ENCODE measurements at places on chromosomes 4 and X.

GRCh38 chr4:164948975-164949374 lies 28.5 kb downstream of the TRIM61 start:
- DNase-seq: no peak

GRCh38 chr4:56768316-56768715 lies 53.2 kb downstream of the SPINK2 start:
- DNase-seq: no peak

GRCh38 chr4:129322920-129323319 lies 227.0 kb downstream of the C4orf33 start:
- DNase-seq: no peak

DNA sequence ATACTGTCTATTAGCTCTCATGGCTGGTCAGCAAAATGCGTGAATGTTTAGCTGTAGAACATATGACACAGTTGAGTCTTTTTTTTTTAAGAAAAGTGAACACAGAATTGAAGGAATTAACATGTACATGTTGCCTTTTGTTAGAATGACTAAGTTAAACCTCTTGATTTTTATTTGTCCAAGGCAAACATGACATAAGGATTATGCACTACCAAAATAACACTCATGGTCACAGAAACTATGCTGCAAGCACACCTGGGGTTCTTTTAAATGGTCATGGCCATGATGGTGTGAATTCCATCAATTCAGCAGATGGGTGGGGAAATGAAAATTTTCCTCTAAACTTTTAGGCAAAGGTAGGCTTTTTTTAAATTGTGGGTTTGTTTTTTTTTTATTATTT lies 80.1 kb upstream of the CXCL13 start:
- DNase-seq: no peak

GRCh38 chr4:78862314-78862737 lies 76.9 kb downstream of the PAQR3 start:
- DNase-seq: no peak
